Bone marrow (tissue), 2 donors: ENCODE measurements at places on chromosomes 5 and 9.

- DNase-seq: no peak
These were observed 86.0 kb downstream of the SNCAIP start for GRCh38 chr5:122398016-122398415.

DNA sequence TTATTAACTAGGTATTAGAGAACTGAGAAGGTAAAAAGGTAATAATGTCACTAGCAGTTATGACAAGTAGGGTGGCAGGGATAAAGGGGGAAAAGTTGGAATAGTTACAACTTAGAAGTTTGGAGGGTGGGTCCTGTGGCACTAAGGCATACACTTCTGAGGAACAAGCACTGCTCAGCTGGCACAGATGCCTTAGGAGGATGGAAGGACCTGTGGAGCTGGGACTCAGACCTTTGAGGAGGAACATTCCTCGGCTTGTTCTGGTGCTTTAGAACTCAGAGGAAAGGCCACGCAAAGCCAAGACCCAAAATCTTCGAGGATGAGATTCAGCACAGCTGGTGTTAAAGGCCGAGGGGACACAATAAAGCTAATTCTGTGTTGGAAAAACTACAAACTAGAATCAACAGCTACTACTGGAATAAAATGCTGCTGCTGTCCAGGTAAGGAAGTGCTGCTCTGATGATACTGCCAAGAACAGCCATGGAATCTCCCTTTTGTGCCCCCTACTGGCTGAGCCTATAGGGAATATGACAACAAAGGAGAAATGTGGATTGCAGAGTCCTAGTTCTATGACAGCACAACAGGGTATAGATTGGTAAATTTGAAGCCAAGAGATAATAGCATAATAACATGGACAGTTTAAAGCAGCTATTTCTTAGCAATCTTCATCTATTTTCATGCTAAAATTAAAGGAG, 126.7 kb downstream of the SLC25A46 start:
- no peak for DNase-seq

DNA sequence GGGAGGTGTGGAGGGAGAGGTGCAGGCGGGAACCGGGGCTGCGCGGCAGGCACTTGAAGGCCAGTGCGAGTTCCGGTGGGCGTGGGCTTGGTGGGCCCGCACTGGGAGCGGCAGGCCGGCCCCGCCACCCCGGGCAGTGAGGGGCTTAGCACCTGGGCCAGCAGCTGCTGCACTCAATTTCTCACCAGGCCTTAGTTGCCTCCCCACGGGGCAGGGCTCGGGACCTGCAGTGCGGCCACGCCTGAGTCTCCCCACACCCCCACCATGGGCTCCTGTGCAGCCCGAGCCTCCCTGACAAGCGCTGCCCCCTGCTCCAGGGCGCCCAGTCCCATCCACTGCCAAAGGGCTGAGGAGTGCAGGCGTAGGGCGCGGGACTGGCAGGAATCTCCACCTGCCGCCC, 284.5 kb downstream of the DEPDC1B start:
- no peak for DNase-seq

- DNase-seq: no peak
These were observed 5.0 kb upstream of the PTGER4 start for GRCh38 chr5:40674661-40675235.

DNA sequence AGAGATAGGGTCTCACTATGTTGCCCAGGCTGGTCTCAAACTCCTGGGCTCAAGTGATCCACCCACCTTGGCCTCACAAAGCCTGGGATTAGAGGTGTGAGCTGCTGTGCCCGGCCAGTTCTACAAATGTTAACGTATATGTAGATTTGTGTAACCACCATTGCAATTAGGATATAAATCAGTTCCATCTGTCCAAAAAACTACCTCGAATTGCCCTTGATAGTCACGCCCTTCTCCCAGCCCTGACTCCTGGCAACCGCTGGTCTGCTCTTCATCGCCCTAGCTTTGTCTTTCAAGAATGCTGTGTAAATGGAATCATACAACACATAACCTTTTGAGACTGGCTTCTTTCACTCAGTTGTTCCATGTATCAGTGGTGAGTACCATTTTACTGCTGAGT, 46.1 kb upstream of the PPARGC1B start:
- no peak for DNase-seq

DNA sequence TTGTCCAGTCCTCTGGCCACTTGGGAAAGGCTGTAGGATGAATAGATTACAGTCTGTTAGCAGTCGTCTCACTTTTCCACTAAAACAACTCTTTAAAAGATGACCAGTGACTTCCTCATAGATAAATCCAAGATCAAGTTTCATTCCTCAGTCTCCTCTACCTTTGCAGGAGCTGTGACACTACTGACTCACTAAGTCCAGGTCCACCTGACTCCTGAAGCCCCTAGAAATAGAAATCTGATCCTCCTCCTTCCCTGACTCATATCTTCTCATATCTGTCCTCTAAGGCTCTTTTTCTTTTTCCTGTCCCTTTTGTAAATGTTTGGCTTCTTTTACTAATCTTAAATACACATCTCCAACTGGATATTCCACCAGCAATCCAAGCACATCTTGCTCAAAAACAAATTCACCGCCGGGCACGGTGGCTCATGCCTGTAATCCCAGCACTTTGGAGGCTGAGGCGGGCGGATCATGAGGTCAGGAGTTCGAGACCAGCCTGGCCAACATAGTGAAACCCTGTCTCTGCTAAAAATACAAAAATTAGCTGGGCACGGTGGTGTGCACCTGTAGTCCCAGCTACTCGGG, 2.6 kb downstream of the CCDC125 start:
- no peak for DNase-seq

DNA sequence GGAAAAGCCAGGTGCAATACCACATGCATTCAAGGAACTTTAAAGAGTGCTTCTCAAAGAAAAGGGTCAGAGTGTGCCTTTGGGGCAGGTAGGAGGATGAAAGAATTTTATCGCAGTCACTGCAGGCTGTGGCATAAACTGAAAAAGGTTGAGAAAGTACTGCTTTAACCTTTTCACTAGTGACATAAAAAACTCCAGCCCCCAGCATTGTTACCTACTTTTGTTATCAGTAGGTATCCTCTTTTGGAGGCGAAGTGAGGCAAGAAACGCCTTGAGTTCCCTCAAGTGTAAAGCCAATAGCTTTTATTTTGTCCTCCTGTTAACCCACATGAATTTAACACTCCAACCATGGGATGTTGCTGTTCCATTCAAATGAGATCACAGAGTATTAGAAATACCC, 64.7 kb upstream of the CHD1 start:
- no peak for DNase-seq

GRCh38 chr9:70049236-70049635, 5.6 kb downstream of the MAMDC2 start:
- DNase-seq: no peak

- peak; percentile 83 for DNase-seq
These were observed 53.4 kb downstream of the TENT4A start for GRCh38 chr5:6766604-6767093.

GRCh38 chr5:160930406-160930805, 78.4 kb upstream of the ATP10B start:
- DNase-seq: no peak

DNA sequence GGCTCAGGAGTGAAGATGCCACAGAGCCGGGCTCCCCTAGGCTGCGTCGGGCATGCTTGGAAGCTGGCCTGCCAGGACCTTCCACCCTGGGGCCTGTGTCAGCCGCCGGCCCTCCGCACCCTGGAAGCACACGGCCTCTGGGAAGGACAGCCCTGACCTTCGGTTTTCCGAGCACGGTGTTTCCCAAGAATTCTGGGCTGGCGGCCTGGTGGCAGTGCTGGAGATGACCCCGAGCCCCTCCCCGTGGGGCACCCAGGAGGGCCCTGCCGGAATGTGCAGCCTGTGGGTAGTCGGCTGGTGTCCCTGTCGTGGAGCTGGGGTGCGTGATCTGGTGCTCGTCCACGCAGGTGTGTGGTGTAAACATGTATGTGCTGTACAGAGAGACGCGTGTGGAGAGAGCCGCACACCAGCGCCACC, 113.1 kb downstream of the RXRA start:
- DNase-seq: no peak

- peak; percentile 55 for DNase-seq
These were observed 90.8 kb downstream of the TLE4 start for GRCh38 chr9:79662537-79662956.

- DNase-seq: no peak
These were observed 295.7 kb downstream of the EDIL3 start for GRCh38 chr5:84088996-84089395.

- no peak for DNase-seq
These were observed 153.7 kb upstream of the DAPK1 start for GRCh38 chr9:87343816-87344430.

DNA sequence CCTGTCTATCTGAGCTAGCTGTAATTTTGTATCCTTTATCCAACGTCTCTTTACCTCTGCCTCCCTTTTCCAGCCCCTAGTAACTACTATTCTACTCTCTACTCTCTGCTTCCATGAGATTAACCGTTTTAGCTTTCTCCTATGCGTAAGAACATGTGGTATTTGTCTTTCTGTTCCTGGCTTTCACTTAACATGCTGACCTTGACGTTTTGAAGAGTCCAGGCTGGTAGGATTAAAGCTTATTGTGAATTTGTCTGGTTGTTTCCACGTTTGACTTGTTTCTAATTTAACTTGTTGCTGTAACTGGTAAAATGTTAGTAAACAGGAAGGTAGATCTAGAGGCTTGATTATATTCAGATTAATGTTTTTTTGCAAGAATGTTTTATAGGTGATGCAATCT, 385.3 kb downstream of the PSAT1 start:
- no peak for DNase-seq

- no peak for DNase-seq
These were observed 107.7 kb downstream of the TENT4A start for GRCh38 chr5:6820851-6821479.

- no peak for DNase-seq
These were observed 46.9 kb upstream of the SYNPO start for GRCh38 chr5:150593593-150593992.

DNA sequence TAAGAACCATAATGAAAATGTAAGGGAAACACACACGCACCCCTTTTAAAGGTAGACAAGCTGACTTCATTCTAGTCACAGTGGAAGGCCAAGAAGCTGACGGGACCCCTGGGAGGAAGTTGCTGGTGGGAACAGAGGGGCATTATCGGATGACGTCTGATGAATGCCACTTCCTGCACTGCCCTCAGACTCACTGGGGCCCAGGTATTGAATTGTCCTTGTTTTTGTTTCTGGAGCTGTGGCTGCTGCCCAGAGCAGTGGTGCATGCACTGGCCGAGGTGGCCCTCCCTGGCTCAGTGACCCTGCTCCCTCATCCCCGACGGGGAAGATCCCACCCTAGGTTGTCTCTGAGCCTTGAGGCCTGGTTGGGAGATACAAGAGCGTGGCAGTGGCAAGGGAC, 15.3 kb upstream of the RPL26L1 start:
- DNase-seq: no peak

DNA sequence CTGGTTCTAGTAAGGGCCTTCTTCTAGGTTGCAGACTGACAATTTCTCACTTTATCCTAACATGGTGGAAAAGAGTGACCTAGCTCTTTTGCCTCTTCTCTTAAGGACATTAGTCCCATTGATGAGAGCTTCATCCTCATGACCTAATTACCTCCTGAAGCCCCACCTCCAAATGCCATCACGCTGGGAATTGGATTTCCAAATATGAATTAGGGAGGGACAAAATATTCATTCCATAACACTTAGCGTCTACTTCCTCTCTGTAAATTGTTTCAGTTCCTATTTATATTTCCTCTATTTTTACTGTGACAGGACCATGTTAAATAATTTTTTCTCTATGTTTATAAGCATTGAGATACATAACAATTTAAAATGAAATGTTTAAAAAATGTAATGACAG, 408.8 kb downstream of the CDH10 start:
- no peak for DNase-seq

- no peak for DNase-seq
These were observed 26.9 kb downstream of the SPATA31C1 start for GRCh38 chr9:87944682-87945081.

DNA sequence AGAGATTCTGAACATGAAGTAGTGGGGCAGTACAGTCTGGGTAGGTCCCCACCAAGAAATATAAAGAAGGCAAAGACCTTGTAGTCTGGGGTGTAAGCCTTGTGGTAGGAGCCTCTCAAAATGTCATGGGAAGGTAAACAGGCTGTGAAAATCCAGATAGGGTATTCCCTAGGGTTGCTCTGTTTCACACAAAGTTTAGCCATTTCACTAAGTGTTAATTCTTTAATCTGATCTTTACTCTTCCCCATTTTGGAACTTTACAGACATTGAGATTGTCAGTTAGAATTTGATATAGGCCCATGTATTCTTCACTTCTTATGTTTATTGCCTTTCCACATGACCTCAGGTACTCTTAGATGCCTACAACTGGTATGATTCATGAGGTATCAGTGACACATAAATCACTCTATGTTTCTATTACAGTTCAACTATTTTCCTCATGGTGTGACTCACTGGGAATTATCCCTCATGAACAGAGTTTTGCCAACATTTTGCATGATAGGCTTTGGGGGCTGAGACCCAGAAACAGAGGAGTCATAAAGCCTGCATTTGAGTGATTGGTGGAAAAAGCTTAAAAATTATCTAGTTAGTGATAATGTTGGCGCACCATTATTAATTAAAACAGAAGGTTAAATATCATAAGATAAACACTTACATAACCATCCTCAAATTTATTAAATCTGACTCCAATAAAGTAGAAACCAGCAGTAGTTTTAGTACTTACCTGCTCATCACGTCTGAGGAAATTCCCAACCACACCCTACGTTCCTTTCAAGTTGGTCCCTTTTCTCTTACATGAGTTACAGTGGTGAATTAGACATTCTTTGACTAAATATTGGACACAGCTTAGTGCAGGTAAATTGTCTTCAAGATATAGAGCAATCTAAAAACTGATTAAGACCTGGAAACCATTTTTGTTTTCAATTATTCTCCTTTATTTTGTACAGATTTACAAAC, 399.8 kb upstream of the MEF2C start:
- DNase-seq: no peak

DNA sequence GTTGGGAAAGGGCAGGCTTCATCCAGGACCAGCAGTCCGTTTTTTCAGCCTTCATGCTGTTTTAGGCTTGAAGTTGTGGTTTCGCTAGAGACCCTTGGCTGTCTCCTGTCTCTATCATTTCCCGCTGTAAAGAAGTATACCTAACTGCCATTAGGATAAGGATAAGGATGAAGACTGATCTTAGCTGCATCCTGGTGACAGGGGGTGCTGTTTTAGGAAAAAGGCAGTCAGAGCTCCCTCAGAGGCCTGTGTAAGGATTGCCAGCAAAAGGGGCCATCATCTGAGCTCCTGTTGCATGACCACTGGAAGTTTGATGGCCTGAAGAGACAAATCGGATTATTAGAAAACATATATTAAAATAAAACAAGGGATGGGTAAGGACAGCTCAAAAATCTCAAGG, 64.8 kb upstream of the FGF10 start:
- no peak for DNase-seq

GRCh38 chr5:38768412-38769211, 77.2 kb upstream of the OSMR start:
- no peak for DNase-seq

DNA sequence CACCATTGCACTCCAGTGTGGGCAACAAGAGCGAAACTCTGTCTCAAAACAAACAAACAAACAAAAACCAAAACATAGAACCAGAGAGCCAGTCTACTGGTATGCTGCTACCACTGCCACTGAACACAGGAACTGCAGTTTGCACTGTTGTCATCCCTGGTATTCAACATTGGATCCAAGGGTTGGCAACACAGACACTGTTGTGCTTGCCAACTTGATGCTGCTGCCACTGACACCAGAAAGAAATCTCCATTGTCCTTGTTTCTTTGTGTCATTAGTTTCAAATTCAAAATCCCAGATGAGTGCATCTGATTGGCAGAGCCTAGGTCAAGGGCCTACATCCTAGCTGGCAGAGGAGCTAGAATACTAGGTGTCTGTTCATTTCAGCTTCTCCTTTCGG, 16.2 kb downstream of the HINT1 start:
- no peak for DNase-seq
